ENCODE measurements at places on chromosomes 13 and 19.

- peaks cover 29% of the 10 kb centered on the region for H3K27me3 ChIP-seq
- peak overlapping the region; percentile 36 for H3K27ac ChIP-seq
- DNase-seq, result no peak
- H3K36me3 ChIP-seq, result no peaks in the 10 kb centered on the region
- H3K4me3 ChIP-seq, result no peak overlapping the region
Observed at GRCh38 chr13:30830638-30830965, 75.5 kb upstream of the MEDAG start.

GRCh38 chr13:84399320-84400085 lies 517.2 kb upstream of the SLITRK1 start:
- H3K4me3 ChIP-seq, result no peak overlapping the region
- no peaks in the 10 kb centered on the region for H3K27me3 ChIP-seq
- no peak for DNase-seq
- no peaks in the 10 kb centered on the region for H3K4me1 ChIP-seq
- peaks cover 2% of the 10 kb centered on the region for H3K36me3 ChIP-seq

DNA sequence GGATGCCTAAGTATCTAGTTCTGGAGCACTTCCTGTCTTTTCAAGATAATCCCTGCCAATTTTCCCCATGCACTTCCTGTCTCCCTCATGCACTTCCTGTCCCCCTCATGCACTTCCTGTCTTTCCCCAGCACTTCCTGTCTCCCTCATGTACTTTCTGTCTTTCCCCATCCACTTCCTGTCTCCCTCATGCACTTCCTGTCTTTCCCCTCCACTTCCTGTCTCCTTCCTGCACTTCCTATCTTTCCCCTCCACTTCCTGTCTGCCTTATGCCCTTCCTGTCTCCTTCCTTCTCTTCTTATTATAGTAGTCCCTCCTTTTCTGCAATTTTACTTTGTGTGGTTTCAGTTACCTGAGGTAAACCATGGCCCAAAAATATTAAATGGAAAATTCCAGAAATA lies 3.0 kb upstream of the TNNT1 start:
- H3K4me3 ChIP-seq, result no peak overlapping the region
- H3K27me3 ChIP-seq, result peaks cover 52% of the 10 kb centered on the region
- peaks cover under 1% of the 10 kb centered on the region for H3K36me3 ChIP-seq
- H3K4me1 ChIP-seq, result peaks cover 19% of the 10 kb centered on the region
- DNase-seq, result no peak
- peak overlapping the region; percentile 60 for H3K27ac ChIP-seq

- peak overlapping the region; percentile 96 for H3K27ac ChIP-seq
- H3K4me1 ChIP-seq, result peaks cover 68% of the 10 kb centered on the region
- no peaks in the 10 kb centered on the region for H3K27me3 ChIP-seq
- H3K36me3 ChIP-seq, result peaks cover 13% of the 10 kb centered on the region
- peak; percentile 46 for DNase-seq
Observed at GRCh38 chr13:22061371-22061805, 390.5 kb downstream of the FGF9 start.

DNA sequence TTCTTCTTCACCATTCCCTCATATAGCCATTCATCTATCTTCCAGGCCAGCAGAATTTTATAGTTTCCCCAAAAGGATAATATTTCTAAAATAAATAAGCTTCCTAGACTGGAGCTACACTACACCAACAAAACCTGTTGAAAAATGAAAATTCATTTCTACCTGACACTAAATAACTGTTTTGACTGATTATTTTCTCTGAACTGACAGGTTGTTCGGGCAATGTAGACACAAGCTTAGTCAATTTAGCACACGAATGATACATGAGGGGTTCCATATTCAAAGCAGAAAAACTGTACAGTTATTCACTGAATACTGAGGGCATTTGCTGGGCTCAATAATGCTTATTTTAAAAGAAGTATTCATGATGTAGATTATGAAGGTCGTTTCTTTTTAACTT lies 589.7 kb downstream of the LIG4 start:
- no peaks in the 10 kb centered on the region for H3K4me1 ChIP-seq
- H3K4me3 ChIP-seq, result no peak overlapping the region
- no peaks in the 10 kb centered on the region for H3K27me3 ChIP-seq
- no peak for DNase-seq
